Right forelimb (tissue), 1 donor: ENCODE measurements at places on chromosomes 3 and 15.

DNA sequence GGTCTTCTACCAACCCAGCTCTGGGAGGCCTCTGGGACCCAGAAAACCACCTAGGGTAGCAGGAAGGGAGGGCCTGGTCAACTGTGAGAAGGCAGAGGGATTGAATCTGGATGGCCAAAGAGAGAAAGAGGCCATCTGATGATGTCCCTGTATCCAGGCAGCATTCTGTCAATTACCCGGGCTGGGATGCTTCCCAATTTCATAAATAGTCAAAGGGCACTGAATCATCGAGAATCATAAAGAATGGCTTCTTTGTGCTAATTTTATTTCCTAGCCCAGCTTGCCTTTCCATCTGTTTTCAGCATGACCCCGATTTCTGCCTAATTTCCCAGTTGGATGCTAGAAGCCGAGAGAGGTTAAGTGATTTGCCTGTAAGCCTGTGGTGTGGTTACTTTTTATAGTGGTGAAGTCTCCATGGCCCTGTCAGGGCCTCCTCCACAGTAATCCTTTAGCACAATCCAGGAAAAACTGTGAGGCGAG lies 129.2 kb downstream of the FAM43A start:
- no peak for DNase-seq

- no peak for DNase-seq
Measured at GRCh38 chr15:98873441-98874218, 134.0 kb downstream of the PGPEP1L start.

GRCh38 chr3:48273594-48274211 lies 32.8 kb downstream of the ZNF589 start:
- DNase-seq, result peak; percentile 68

GRCh38 chr3:4448187-4448586 lies 18.9 kb downstream of the SUMF1 start:
- DNase-seq, result no peak

DNA sequence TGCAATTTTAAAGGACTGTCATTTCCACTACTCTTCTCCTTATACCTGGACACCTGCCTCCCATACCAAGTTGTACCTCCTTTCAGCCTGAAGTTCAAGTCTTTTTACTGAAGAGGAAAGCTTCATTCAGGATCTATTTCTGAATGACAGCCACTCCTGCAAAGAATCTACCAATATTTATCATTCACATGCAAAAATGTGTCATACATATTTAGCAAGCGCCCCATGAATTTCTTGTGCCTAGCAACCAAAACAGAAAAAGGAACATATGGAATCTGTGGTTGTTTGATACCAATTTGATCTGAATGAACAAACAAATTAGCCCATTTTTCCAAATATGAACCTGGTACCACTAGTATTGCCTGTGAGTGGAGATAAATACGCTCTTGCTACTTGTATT lies 16.8 kb downstream of the GJD2 start:
- no peak for DNase-seq

DNA sequence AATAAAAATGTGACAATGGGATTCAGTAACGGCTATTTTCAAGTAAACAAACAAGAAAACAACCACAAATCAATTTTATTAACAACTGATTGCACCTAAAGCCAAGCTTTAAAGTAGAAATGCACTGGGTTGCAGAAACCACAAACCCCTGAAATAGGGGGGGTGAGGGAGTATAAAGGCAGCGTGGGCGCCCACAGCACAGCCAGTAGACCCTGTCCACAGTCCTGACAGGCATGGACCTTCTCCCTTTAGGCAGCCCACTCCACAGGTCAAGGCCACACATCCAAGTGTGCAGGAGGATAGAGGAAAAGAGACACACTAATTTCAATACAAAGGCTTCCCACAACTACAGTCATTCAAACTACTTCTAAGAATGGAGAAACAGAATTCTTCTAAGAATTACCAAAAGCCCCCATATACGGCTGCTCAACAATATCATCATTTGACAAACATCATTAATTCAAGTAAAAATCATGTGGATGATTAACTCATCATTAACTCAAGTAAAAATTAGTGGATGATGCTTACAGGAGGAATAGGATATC lies 48.7 kb downstream of the CHSY1 start:
- DNase-seq, result no peak

- no peak for DNase-seq
Measured at GRCh38 chr3:23760871-23761373, 44.8 kb upstream of the UBE2E1 start.

DNA sequence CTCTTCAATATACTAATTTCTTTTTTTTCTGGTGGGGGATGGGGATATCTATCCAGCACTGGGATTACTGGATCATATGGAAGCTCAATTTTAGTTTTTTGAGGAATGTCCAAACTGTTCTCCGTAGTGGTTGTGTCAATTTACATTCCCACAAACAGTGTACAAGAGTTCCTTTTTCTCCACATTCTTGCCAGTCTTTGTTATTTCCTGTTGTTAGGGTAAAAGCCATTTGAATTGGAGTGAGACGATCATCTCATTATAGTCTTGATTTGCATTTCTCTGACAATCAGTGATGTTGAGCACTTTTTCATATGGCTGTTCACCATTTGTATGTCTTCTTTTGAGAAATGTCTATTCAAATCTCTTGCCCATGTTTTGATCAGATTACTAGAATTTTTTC lies 12.8 kb upstream of the WDR49 start:
- no peak for DNase-seq

DNA sequence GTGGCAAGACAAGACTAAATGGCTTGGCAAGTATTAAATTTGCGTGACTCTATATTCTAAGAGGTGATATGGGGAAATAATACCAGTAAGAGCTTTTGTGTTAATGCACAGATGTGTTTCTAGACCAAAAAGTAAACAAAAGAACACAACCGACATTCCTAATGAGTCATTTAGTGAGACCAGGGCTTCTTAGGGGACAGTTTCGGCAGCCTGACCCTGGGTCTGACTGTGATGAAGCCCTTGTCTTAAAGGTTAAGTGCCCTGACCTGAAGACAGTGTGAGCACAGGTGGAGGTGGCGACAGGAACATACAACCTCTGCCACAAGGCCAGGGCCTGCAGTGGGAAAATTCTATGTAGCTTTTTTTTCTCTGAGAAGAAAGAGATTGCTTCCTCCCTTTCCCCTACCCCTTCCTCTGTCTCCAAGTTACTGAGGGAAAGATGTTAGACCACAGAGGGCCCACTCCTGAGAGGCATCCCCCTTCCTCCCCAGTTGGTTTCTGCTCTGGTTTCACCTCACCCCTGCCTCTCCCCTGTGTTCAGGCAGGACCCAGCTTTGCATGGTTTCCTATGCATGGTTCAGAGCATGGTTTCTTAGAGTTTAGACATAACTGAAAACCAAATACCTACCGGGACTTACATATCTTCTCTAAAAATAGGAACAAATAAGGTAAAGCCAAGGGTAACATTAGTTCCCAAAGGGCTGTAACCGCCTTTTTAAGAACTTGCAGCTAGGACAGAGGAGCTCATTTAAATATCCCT lies 24.8 kb upstream of the CMTM7 start:
- DNase-seq, result no peak

DNA sequence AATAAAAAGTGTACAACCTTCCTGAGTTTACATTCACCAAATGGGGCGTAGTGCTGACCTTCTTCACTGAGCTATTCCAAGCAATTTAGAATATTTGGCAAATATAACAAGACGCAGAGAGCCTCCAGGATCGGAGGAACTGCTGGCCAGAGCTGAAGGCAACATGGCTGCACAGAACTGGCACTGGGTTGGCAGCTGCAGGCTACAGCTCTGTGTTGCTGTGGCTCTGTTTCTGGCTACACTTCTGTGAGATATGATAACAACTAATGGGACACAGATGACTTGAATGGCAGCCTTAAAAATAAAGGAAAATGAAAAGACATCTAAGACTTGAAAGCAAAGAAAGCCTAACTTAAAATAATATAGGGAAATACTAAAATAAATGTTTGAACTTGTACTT lies 10.8 kb upstream of the SLC6A20 start:
- DNase-seq, result no peak

DNA sequence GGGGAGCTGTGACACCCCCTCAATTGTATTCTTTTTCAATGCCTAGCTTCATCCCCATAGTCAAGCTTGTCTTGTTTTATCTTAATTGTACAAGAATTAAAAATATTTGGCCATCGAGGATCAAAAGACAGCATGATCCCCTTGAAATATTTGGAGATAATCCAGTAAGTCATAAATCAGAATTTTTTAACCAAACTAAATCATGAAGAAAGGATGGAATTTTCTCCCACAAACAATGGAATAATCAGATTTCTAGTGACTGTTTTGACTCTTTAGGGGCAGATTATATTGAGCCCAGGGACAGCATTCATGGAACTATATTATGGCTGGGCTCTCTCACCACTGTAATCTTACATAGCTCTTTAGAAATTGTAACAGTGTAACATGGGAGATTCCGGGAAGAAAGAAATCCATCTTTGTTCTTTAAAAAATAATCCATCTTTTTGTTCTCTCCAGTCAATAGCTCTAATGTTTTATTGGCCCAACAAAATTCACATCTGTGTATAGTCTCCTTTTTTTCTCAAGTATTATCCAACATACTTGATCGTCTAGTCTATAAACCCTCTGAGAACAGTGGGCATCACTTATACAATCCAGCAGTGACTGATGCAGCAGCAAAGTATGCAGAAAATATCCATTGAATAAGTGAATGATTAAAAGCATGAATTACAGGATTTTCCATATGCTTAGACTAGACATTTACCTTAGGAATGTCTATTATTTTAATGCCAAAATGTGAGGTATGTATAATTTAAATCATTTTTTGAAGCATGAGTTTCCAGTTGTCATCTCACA lies 277.0 kb upstream of the PLSCR5 start:
- no peak for DNase-seq
